Jurkat, Clone E6-1 (cell line): ENCODE measurements at places on chromosomes 16 and 17.

DNA sequence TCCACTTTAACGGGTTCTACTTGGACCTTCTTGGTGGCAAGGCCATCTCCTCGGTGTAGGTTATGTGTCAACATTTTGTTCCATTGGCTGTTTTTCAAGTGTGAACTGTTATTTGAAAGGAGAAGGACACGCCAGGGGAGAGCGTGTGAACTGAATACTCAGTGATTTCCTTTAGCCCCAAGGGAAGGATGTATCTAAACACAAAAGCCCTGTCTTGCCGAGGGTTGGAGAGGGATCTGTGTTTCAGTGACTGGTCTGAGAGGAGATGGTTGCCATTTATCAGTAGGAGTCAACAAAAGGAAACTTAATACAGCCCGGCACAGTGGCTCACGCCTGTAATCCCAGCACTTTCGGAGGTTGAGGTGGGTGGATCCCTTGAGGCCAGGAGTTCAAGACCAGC lies 50.0 kb downstream of the USP10 start:
- no peak for DNase-seq

DNA sequence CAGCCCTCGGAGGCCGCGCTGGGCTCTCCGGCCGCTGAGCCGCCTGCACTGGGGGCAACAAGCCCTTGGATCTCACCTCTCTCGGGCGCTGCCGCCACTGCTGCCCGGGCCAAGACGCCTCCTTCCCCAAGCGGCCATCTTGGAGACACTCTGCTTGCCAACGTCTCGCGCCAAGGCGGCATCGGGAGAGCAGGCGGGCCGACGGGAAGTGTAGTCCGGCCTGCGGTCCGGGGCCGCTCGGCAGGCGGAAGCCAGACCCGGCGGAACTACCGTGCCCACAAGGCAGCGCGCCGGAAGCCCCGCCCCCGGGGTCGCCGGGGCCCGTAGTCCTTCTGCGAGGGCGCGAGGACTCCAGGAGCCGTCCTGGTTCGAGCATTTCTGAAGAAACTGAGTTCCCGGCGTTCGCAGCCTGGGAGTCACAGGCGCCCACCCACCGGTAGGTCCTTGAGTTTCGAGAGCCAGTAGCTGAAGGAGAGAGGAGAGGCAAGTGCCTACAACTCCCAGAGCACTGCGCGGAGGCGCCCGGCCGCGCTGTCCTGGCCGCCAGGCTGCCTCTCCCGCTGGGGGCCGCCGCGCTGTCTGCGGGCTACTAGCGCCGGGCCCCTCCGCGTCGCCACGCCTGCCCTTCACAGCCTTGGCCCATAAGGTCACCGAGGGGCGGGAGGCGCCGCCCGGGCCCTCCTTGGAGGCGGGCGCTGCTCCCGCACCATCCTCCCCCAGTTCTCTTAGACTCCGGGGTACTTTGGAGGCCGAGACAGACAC lies at the start of gene TMEM11:
Gene TMEM11, minus strand, starts transcription at position 147 of the 762 bp plus-strand sequence. Its CDS starts 9 bp downstream, at position 138.
- DNase-seq: peak; percentile 92

DNA sequence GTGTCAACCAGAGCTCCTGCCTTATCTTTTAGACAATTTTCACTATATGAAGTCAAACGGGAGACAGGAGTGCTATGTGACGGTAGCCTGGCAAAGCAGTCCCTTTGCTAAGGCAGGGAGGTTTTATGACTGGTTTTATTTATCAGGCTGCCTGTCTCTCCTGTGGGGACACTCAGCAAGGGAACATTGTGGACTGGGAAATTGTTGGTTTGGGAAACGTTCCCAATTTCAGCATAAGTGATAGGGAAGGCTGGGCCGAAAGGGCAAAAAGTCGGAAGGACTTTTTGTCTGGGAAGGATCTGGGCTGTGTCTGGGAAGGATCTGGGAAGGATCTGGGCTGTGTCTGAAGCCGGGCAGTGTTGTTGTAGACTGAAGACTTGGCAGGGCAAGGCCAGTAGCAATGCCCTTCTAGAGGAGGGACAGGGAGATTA lies 211.2 kb downstream of the PARN start:
- DNase-seq: no peak

- no peak for DNase-seq
Observed at GRCh38 chr17:82458885-82459424, 414 bp downstream of the NARF start.

- no peak for DNase-seq
Observed at GRCh38 chr16:29290631-29291247, 115.8 kb downstream of the NPIPB11 start.
